ENCODE measurements at places on chromosomes 2 and 18. TPM values are rescaled to one million over a fixed set of nuclear protein-coding genes. Genes with fewer than 3 reads are reported as not detected.

Gene IL1R2
- 5.7 TPM for total RNA-seq

DNA sequence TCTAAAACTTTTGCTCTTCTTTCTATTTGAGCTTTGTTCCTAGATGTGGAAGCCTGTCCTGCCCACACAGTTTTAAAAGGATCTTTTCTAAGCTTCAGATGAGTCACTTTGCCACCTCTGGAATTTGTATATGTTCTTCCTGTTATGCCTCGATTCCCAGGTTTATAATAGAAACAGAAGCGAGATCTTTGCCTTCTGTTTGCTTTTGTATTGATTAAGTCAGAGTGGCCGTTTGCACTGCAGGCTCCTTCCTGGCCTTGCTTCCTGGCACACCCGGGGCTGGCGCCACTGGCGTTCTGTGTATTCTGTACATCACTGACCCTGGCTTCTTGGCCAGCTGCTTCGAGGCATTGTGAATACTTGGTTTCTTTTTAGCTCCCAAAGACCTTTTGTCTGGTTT, 91.8 kb downstream of the MTCL1 start:
- no peak for DNase-seq

- DNase-seq = no peak
These were observed 3.9 kb downstream of the DUSP28 start for GRCh38 chr2:240563951-240564560.

Gene TPO
- total RNA-seq = 4.5 TPM

DNA sequence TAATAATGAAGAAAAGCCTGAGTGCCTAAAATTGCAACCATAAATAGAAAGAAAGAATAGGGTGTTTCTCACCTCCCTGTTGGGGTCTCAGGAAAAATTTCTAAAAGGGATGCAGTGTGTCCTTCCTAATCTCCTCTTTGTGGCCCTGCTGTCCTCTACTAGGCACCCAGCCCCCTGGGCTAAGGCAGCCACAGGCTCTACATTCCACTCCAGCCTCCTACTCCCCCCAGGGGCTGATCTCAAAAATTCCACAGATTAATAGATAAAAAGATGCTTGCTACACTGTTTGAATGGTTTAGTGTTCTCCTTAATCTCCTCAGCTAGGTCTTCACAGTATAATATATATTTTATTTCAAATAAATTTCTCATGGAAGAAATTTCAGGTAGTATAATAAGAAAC, 17.6 kb downstream of the SATB2 start:
- no peak for DNase-seq

Gene MC4R
- not detected for total RNA-seq

Gene GALNT3
- total RNA-seq = 2.5 TPM

DNA sequence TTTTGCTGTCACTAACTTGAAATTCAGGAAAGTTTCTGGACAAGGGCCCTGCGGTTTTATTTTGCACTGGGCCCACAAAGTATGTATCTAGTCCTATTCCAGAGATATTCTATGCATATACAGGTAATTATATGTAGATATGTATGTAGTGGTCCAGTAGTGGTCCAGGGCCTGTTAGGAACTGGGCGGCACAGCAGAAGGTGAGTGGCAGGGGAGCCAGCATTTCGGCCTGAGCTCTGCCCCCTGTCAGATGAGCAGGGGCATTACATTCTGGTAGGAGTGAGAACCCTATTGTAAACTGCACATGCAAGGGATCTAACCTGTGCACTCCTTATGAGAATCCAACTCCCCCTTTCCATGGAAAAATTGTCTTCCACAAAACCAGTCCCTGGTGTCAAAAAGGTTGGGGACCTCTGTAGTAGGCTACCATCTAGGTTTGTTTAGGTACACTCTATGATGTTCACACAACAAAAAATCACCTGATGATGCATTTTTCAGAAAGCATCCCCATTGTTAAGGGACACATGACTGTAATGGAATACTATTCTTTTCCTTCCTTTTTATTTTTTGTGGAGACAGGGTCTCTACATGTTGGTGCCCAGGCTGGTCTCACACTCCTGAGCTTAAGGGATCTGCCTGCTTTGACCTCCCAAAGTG, 2.8 kb upstream of the PPP4R3B start:
- no peak for DNase-seq

DNA sequence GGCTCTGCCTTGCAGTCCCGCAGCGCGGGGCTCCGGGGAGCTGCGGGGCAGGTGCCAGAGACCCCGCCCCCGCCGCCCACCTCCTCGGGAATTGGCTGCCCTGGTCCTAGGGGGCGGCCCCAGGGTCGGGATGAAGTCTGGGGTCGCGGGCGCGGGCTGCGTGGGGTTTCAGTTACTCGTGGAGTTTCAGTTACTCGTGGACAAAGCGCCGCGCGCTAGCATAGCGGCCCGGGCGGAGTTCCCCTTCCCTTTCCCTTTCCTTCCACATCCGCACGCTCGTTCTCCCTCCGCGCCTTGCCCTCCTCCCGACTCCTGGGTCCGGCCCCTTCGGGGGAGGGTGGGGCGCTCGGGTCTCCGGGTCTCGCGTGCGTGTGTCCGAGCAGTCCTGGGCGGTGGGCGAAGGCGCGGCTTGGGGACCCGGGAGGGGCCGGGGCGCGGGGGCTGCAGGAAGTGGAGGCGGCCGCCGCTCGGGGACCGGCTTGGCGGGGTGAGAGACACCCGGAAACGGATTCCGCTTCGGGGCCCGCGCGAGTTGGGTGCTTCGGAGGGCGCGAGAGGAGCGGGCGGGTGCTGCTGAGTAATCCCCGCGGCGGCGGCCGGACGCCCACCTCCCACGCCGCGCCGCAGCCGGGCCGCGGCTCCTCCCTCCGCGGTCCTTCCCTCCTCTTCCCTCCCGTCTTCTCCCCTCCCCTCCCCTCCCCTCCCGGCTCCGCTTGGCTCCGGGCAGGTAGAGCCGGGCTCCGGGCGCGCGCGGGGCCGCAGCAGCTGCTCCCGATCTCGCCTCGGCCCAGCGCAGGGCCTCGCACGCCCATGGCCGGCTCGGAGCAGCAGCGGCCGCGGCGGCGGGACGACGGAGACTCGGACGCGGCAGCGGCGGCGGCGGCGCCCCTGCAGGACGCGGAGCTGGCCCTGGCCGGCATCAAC, at the start of gene TTC39C:
Gene TTC39C, plus strand, starts transcription at position 693 of the 924 bp plus-strand sequence. Its CDS starts 118 bp downstream, at position 811.
- peak; percentile 84 for DNase-seq

GRCh38 chr2:36125702-36126101, 229.9 kb upstream of the CRIM1 start:
- no peak for DNase-seq

DNA sequence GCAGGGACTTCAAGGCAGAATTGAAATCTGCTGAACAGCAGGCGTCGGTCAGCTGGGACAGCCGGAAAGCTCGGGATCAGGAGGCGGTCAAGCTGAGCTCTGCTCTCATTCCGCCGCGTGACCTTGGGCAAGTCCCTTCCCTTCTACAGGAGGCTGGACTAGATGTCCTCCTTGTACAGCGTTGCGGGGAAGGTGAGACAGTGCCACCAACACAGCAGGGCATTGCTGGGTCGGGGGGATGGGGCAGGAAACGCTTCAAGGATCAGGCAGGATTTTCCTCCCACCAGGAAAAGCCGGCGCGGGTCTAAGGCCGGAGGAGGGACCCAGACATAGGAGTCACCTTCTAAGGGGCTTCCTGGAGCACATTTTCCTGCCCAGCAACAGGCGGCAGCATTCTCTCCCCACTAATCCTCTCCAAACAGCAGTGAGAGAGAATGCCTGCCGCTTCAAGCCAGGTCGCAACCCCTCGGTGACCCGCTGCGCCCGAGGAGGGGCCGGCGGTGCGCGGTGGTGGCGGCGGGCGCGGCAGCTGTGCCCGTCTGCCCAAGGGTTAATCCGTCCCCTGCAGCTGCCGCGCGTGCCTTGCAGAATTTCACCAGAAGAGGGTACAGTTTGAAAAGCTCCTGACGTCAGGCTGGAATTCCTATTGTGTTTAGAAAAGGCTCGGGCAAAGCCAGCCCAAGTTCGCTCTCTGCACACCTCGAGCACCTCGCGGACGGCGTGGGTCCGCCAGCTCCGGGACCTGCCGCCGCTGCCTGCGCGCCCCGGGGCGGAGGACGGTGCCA, at the start of gene KCNF1:
Gene KCNF1, plus strand, starts transcription at position 644 of the 785 bp plus-strand sequence. CDS start 493 bp downstream, outside the sequence.
- peak; percentile 53 for DNase-seq

DNA sequence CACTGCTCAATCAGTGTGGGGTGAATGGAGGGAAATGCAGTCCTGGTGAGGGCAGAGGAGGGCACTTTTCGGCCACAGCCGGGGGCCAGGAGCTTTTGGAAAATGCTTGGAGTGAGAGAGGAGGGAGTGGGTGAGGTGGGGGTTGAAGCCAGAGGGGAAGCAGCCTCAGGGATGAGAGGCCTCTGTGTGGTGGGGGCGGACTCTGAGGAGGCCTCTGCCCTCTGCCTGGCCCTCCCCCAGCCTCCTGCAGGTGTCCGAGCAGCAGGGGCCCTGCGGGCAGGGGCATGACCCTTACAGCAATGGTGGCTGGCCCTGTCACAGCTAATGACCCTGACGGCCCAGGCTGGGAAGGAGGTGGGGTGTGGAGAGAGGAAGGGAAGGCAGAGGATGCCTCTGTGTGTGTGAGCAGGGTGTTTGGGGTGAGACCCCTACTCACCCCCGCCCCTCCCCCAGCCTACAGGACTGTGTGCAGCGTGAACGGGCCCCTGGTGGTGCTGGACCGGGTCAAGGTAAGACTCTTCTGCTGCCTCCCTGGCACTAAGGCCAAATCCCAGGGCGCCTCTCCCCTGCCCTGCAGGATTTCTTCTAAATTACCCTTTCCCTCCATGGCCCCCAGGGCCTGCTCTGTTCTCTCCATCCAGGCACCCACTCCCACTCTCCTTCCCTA, 7.6 kb downstream of the ATP6V1B1 start:
- peak; percentile 55 for DNase-seq

Gene CTAGE1
- not detected for total RNA-seq

DNA sequence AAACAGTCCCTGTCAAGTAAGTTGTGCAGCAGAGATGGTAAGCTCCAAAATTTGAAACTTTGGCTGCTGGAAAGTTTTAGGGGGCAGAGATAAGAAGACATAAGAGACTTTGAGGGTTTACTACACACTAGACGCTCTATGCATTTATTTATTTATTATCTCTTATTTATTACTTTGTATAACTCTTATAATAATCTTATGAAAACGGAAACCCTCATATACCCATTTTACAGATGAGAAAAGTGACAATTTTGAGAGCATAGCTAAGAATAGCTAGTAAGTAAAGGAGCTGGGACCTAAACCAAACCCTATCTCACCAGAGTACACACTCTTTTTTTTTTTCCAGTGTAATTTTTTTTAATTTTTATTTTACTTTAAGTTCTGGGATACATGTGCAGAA, 112.8 kb upstream of the PKDCC start:
- DNase-seq = no peak

DNA sequence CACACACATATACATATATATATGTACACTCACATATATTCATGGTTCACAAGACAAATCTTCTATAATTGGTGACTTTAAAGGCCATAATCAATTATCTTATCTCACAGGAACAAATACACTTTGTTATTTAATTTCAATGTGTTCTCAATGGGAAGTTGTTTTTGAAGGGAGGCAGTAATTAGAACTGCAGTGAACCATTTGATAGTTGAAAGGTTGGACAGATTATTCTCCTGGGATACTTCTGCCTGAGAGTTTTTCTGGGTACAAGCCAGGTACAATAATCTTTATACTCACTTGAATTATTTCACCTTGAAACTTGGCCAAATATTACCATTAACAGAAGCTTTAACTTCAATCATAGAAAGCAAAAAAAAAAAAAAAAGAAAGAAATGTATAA, 546.6 kb upstream of the LRRTM4 start:
- no peak for DNase-seq

Gene ABCG5
- total RNA-seq = not detected

- DNase-seq = no peak
These were observed 9.3 kb downstream of the ST6GAL2 start for GRCh38 chr2:106876699-106877098.

DNA sequence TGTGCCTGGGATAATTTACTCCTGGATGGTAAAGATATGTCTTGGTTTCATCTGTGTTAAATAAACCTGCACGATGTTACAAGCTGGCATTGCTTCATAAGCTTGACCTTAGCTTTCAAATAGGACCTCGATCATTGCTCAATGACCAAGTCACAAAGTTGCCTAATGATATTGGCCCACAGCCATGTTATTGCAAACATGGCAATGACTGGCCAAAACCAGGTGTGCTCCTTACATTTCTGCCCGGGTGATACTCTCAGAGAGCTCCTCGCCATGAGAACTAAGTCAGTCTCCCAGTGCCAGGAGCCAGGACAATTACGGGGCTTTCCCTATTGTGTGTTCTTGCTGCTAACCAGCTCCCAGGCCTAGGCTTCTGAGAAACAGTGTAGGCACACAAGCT, 72.5 kb upstream of the CYP1B1 start:
- DNase-seq = no peak

- no peak for DNase-seq
These were observed 70.3 kb upstream of the IL1R2 start for GRCh38 chr2:101921319-101921952.

Gene ASPRV1
- 5.6 TPM for total RNA-seq

Gene TRIM43
- total RNA-seq = not detected

DNA sequence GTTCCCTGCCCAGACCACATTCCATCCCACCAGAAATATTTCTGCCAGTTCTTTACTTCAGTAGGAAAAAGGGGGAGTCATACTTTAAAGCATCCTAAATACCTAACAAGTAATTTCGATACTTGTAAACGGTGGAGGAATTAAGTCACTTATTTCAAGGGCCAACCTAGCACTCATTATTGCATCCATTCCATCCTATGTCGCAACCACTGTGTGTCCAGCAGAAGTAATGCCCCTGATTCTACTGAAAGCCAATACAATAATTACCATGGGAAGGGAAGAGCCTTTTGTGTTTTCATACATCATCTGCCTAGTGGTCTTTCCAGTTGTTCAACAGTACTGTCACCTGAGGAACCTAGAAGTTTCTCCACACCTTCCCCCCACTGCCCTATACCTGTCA, 12.5 kb downstream of the SERPINB8 start:
- DNase-seq = no peak

- DNase-seq = no peak
These were observed 113.1 kb upstream of the WDR75 start for GRCh38 chr2:189327879-189328847.

Gene CHRND
- not detected for total RNA-seq

DNA sequence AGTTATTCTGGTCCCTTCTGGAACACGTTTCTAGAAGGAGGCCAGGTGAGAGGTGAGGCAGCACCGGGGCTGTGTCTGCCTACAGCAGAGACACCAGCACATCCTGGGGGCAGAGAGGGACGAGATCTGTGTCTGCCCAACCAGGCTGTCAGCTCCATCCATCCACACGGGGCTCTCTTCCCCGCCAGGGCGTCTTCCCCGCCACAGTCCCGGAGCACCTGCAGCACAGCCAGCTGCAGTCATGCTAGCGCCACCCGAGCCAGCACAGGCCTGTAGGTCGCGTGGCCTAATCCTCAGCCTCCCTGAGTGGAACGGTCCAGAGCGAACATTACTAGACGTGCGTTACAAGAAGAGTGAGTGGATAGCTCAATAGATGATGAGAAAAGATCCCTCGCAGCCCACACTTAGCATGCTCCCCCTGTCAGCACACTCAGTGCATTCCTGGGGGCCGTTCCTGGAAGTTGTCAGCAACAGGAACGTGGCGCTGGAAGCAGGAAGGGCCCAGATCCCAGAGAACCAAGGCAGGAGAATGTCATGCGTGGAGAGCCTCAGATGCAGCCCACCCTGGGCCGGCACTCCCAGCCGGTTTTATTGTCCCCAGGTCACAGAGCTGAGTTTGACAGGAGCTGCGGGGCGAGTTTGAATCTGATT, 179.0 kb downstream of the TWIST2 start:
- DNase-seq = no peak

Gene SERPINB5
- total RNA-seq = not detected

- no peak for DNase-seq
These were observed 292.6 kb downstream of the PRKCE start for GRCh38 chr2:45944074-45944473.

GRCh38 chr2:45750001-45750400, 98.5 kb downstream of the PRKCE start:
- DNase-seq = no peak

- DNase-seq = no peak
These were observed 17.9 kb upstream of the SFXN5 start for GRCh38 chr2:73089270-73090030.

Data from sciatic nerve (tissue), 2 donors.